Activated T-cell treated with anti-CD3 and anti-CD28 coated beads for 48 hours (primary cell): ENCODE measurements at places on chromosomes 13 and 19.
A peak's percentile ranks its signal among the peaks of the same experiment; 100 is the strongest.

- DNase-seq, result no peak
Observed at GRCh38 chr19:39408392-39409207, 2.0 kb downstream of the ZFP36 start.

DNA sequence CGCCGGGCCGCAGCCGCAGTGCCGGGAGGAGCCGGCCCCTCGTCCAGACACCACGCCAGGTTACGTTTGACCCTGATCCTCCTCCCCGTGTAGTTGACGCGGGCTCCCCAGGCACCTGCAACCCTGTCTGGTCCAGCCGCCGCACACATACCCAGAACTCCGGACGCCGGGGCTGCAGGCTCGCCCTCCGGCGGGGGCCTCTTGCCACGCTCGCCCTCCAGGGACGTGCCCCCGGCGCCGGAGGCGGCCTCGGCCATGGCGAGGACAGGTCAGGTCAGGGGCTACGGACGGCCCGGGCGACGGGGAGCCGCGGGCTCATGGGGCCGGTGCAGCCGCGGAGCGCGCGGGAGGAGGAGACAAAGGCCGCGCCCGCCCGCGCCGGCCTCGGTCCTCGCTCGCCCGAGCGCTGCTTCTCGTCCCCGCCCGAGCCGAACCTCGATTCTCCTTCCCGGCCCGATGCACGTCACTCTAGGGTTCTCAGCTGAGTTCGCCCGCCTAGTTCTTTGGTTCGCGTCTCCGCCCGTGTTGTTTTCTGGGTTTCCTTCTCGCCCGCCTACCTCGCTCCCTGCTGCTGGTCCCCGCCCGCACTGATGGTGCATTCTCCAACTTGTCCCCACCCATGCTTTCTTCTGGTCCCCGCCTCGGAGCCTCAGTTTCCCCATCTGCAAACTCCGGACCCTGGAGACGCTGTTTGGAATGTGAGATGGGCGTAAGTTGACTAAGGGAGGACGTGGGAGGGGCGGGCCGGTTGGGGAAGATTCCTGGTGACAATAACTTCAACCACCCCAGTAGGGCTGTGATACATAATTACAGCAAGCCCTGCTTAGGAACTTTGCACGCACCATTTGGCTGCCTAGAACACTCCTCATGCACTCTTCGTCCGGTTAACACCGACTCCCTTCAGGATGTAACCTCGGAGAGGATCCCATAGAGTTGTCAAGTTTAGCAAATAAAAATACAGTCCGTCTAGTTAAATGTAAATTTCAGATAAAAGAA is at the start of gene ANO8:
Gene ANO8 (minus strand): TSS at position 442 of the 996 bp plus-strand sequence. CDS start 185 bp downstream, at position 257.
- DNase-seq, result peak; percentile 95

DNA sequence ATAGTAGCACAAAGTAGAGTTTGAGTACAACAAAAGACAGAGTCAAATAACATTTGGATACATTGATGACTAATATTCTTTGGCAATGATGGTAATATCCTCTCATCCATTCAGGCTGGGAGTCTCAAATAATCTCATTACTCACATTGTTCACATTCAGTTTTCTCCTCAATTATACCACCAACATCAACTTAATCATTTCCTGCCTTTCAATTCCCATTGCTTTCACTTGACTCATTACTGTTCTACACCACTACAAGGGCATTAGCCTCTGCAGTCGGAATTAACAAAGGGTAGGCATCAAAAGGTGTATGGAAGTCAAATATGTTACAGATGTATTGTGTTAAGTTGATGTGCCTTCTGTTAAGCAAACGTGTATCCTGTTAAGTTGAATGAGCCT is 518.4 kb upstream of the SLITRK1 start:
- no peak for DNase-seq

GRCh38 chr13:67296511-67296910 is 66.4 kb upstream of the PCDH9 start:
- no peak for DNase-seq

- DNase-seq, result no peak
Observed at GRCh38 chr13:99995589-99996380, 14.2 kb downstream of the ZIC2 start.

DNA sequence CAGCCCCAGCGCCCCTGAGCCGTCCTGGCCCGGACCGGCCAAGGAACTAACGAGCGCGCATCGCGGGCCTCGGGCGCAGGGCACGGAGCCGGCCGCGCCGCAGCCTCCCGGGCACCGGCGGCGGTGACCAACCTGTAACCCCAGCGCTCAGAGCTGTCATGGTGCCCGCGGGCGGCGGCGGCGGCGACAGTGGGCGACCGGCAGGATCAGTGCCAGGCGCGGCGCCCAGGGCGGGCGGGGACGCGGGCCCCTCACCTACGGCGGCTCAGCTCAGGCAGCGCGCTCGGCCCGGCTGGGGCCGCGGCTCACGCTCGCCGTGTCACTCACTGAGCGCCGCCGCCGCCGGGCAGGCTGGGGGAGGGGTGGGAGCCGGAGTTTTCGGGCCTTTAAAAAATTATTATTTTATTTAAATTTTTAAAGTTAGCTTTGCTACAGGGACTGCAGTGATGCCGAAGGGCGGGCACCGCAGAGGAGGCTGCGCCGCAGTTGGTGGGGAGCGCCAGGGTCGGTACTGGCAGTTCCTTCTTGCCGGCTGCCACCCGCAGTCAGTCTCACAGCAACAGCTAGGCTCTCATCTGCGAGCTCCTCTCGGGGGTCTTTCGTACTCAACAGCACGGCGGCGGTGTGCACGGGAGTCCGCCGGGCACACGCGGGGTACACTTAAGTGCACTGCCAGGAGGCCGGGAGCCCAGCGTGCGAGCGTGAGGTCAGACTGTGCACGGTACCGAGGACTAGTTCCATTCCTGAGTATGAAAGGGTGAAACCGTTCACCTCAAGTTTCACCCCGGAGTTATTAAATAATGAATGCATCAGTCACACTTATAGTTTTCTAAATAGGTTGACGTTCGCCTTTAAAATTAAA is at the start of gene NALCN:
Gene NALCN (minus strand): TSS at position 328 of the 862 bp plus-strand sequence. CDS start 17,382 bp downstream, outside the sequence.
- no peak for DNase-seq

DNA sequence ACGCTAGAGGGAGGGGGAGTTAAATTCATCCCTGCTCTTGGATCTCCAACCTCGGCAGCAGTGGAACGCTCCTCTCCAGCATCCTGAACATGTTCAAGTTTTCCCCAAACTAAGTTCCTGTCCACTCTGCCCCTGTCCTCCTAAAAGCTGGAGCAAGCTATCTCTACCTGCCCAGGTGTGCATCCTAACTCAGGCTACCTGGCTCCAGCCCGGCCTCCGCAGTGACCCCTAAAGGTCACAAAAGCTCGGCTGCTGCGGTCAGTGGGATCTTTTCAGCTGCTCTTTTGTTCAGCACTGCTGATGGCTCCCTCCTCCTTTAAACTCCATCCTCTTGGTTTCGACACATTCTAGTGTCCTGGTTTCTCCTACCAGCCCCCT is 1.4 kb downstream of the DCUN1D2 start:
- DNase-seq, result no peak

GRCh38 chr13:43260999-43261398 is 237.6 kb downstream of the DNAJC15 start:
- DNase-seq, result no peak

DNA sequence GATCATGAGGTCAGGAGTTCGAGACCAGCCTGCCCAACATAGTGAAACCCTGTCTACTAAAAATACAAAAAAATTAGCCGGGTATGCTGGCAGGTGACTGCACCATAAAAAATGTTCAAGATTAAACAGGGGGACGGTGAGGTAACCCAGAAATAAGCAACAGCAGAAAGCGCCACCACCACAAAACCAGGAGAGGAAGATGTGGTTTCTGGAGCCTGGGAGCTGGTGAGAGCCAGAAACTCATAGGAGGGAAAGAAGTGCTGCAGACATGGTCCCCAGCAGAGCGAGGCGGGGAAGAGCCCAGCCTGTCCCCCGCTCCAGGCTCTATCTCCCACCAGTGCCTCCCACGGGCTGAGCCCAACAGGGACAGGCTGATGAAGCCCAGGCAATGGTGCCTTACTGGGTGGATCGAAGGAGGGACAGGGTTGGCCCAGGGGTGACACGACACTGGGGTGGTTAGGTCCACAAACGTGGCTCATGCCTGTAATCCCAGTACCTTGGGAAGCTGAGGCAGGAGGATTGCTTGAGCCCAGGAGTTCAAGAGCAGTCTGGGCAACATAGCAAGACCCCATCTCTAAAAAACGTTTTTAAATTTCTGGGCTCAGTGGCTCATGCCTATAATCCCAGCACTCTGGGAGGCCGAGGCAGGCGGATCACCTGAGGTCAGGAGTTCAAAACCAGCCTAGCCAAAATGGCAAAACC is 19.0 kb downstream of the SPC24 start:
- DNase-seq, result no peak
